ENCODE measurements at places on chromosomes 11 and 22. TPM values are rescaled to one million over a fixed set of nuclear protein-coding genes. Genes with fewer than 3 reads are reported as not detected.

Gene HEPHL1
- 7.6 TPM for total RNA-seq

Gene CARD10
- 19.5 TPM for total RNA-seq

Gene TMEM126B
- 43.0 TPM for total RNA-seq

DNA sequence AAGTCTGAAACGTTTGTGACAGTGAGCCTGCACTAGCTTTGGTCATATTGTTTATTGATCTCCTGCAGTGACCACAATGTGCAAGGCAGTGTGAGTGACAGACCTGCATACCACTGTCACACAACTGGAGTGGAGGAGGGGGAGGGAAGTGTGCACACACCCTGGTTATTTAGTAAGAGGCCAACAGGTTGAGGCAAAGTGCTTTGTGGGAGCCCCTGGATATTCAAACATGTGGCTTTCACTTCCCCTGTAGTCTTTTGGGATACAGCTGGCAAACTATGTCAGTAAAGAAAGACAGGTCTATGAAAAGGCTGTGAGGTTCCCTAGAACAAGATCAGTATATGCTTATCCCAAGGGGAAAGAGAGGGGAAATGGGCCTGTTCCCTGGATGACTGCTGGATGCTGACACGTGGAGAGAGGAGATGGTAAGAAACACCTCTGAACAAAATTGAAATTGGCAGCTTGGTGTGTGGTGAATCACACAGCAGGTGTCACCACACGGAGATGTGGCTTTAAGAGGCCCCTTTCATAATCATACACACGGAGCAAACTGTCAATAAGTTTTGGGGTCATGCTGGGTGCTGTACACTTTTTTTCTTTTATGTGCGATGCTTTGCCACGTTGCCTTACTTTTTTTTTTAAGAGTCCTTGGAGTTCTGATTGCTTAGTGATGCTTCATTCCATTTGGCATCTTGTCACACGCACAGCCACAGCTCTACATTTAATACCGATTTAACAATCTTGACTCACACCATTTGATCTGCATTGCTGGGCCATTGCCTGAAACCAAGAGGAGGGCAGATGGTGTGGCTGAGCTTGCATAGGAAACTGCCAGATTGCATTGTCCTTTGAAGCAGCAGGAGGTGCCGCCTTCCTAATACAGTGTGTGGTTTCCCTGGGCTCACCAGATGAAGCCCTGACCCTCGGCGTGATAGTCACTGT is 11.3 kb downstream of the OSBP2 start:
- no peak for DNase-seq

DNA sequence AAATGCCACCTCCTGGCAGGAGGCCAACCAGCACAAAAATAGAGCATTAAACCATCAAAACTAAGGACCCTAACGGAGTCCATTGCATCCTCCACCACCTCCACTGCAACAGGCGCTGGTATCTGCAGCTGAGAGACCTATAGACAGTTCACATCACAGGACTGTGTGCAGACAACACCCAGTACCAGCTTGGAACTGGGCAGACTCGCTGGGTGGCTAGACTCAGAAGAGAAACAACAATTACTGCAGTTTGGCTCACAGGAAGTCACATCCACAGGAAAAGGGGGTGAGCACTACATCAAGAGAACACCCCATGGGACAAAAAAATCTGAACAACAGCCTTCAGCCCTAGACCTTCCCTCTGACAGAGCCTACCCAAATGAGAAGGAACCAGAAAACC is 11.6 kb upstream of the TMEM45B start:
- no peak for DNase-seq

- no peak for DNase-seq
These were observed 196.7 kb downstream of the DSCAML1 start for GRCh38 chr11:117600234-117600783.

DNA sequence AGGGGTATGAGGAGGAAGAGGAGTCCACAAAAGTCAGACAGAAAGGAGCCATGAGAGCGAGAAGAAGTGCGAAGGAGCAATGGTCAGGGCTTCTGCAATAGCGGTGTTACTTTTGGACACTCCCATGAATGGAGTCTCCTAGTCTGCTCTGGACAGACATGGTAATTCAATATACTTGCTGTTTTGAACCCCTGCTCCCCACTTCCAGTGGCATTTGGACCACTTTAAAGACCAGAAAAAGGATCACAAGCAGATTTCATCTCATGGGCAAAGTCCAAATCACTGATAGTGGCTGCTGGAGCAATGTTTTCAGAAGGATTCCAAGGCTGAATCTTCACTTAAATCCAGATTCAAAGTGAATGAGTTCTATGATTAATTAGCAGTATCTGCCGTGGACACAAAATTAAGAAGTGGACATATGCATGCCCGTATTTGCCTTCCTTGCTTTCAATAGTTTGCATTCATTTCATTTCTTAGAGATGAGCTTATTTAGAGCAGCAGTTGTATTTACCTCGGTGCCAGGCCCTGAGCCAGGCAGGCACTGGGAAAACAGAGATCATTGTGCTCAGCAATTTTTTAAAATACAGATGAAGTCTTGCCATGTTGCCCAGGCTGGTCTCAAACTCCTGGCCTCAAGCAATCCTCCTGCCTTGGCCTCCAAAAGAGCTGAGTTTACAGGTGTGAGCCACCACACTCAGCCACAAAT is 72.0 kb downstream of the SLC1A2 start:
- no peak for DNase-seq

DNA sequence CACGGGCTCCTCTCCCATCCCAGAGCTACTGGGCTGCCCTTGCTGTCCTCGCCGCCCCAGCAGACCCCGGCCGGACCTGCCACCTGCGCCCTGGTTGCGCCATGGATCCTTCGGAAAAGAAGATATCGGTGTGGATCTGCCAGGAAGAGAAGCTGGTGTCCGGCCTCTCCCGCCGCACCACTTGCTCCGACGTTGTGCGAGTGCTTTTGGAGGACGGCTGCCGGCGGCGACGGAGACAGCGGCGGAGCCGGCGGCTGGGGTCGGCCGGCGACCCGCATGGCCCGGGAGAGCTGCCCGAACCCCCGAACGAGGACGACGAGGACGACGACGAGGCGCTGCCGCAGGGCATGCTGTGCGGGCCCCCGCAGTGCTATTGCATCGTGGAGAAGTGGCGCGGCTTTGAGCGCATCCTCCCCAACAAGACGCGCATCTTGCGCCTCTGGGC is 382 bp downstream of the RASSF10 start:
- no peak for DNase-seq

DNA sequence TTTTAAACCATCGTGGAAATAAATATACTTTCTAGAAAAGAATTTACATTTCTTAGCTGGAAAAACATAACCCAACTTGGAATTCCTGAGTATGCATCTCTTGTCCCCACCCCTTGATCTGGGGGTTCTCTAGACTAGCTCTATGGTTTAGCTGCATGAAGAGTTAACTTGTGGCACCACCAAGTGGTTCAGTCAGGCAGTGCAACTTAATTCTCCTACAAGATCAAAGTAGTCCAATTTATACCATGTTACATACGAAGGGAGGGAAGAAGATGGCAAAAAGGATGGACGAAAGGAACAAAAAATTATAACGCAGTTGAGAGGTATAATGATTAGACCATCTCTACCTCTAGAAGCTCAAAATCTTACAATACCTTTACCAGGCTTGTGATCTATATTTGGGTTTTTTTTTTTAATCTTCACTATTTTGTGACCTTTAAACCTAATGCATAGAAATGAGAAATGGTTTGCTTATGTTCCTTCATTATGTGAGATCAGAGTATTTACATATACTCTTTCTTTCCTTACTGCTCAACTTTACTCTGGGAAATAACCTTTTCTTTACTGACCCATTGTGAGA is 28.5 kb upstream of the ALKBH3 start:
- no peak for DNase-seq

GRCh38 chr22:21766691-21767462 is 31.3 kb upstream of the YPEL1 start:
- DNase-seq, result no peak

GRCh38 chr11:62656796-62657429 is 3.8 kb upstream of the INTS5 start:
- no peak for DNase-seq

- no peak for DNase-seq
These were observed 11.2 kb downstream of the B4GALNT4 start for GRCh38 chr11:380491-380890.

- DNase-seq, result no peak
These were observed 800 bp downstream of the KCTD21 start for GRCh38 chr11:78187366-78188285.

DNA sequence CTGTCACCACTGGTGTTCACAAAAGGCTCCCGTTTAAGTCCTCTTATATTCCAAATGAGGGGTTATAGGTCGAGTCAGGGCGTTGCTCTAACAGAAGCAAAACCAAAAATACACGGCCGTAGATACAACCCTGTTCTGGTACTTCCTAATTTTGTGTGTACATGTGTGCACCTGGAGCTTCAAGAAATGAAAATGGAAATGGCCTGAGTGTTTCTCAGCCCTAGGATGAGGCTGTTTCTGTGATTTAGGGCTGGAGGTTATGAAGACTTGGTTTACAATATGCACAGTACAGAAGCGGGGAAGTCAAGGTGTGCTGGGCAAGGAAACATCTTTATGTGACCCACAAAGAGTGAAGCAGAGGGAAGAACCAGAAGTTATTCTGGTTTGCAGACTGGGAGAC is 110.4 kb upstream of the OR4B1 start:
- DNase-seq, result no peak

DNA sequence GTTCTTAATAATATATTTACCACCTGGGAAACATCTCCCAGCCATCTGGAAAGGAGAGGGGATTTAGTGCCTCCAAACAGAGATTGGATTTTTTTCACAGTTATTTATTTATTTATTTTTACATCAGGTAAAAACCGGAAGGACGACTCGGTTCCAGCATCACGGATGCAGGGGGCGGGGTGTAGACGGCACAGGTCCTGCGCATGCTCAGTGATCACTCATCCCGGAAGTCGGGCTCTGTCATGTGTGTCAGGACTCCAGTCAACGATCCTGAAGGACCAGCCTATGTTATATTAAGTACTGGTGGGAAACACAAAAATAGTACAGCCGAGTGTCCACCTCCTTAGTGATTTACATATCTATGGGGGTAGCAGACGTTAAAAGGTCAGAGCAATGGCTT is 467.6 kb downstream of the NTM start:
- DNase-seq, result no peak

- DNase-seq, result no peak
These were observed 10.9 kb upstream of the MRPL23 start for GRCh38 chr11:1936072-1936780.

DNA sequence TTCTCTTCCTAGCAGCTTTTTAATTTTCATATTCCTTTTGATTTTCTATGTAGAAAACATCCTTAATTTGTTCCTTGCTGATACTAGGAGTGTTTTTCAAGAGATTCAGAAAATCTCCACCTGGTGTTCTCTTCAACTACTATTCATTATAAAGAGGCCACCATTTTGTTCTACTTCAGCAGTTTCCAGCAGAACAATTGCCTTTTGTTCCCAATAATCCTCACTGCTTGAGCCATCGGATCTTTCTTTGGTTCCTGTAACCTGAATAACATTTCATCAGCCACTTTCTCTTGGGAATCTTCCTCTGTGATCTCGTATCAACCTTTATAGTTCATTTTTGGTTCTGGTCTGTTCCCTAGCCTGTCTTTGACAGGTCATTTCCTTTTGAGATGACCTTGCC is 1.8 kb upstream of the OR10A5 start:
- DNase-seq, result no peak

GRCh38 chr11:122358292-122358691 is 242.3 kb upstream of the BLID start:
- no peak for DNase-seq

GRCh38 chr22:36384766-36385481 is 2.8 kb downstream of the MYH9 start:
- no peak for DNase-seq

DNA sequence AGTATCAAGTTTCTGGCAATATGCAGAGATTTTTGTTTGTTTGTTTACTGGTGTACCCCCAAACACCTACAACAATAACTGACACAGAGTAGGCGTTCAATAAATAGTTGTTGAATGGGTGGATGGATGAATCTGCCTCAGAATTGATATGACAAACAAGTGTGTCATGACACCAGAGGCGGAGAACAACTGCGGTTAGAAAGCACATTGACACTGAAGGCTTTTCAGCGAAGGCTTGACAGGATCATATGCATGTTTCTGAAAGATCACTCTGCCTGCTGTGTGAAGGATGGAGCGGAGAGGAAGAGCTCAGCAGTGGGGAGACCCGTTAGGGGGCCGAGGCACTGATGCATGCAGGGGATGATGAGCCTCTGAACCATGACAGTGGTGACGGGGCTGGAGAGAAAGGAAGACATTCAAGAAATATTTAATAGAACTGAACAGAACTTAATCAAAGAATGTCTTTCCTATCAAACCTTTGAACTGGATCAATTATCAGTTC is 108.5 kb upstream of the USP47 start:
- DNase-seq, result no peak

DNA sequence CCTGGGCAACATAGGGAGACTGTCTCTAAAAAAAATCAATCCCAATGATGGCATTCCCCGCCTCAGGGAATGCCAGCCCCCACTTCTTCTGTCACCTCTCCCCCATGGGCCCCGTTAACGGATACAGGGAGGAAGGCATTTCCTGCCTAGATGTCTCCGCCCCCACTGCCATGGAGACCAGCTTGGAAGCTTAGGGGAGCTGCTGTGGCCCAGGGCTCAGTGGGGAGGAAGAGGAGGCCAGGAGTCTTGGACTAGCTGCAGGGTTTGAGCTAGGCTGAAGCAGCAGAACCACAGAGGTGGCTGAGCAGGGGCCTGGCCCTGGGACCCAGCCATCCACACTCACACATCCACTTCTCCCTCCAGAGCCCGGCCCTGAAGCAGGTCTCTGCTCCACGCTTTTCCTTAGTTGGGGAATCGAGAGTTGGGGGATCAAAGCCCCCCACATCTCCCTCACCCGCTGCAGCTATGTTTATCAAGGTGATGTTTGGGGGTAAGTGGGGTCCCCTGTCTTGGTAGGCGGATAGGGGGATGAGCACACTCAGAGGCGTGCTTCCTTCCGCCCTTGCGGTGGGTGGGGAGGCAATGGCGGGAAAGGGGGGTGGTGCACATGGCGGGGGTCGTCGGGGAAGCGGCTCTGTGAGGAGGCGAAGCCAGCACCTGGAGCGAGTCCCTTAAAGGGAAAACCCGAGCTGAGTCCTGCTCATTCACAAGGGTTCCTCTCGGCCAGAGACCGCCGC is at the start of gene C22orf15:
Gene C22orf15, plus strand, starts transcription at position 149 of the 737 bp plus-strand sequence. Its CDS starts 317 bp downstream, at position 466.
- no peak for DNase-seq

DNA sequence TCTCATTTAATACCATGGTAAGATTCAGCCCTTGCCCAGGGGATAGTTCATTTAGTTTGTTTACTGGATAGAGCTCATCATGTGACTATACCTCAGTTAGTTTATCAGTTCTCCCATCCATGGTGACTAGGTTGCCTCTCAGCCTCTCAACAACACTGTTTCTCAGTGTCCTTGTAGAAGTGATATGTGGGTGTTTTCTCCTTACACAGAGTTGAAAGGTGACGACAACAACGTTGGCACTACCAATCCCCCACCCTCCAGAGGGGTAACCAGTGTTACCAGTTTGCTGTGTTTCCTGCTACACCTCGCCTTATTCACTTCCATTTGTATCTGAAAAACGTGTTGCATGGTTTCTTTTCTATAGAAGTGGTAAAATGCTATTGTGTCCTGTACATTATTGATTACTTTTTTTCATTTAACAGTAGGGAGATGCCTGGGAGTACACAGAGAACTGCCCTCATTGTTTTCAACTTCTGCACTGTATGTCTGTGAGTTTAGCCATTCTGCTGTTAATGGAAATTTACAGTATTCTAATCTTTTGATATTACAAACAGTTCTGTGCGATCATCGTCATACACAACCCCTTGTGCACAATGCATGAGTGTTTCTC is 11.6 kb downstream of the NEAT1 start:
- DNase-seq, result no peak
